NCI-H187 (cell line): ENCODE measurements at places on chromosomes 11 and 22.

DNA sequence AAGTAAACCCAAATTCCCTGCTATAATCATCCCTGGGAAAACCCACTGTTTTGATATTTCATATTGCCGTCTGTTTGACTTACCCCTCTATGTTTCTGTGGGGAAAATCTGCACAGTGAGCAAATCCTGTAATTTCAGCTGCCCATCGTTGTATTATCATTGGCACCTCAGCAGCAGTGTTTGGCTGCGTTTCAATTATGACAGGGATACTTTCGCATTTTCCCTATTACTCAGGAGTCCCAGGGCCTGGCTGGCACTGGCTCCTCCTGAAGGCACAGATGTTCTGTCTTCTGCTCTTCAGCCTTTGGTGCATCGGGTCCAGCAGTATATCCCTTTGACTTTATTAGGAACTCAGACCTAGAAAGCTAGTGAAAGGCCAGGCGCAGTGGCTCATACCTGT, 12.2 kb upstream of the MMP12 start:
- DNase-seq: no peak

DNA sequence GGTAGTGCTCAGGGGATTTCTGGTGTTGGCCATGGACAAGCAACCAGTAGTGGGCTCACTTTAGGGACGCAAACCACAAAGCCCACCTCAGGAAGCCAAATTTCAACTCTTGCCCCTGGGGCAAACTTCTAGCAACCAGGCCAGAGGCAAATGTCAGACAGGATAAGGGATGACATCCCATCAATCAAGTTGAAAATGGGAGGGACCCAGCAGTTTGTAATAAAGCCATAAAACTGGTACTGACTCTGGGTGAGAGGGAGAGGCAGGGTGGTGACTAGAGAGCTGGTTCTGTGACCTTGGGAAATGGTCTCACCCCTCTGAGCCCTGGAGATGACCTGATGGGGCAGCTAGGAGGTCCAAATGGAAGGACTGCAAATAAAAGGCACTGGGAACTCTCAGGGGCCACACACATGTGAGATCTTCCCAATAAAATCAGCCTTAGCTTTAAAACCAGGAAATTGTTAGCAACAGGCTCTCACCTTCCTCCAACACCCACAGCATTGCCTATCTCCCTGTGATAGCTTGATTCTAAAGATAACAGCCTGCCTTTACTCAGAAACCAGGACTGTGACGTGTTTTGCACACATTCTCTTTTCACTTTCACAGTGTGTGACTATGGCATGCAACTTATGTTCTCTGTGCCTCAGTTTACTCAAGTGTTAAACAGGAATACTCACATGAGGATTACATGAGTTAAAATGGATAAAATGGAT, 6.4 kb upstream of the TBC1D10A start:
- no peak for DNase-seq

DNA sequence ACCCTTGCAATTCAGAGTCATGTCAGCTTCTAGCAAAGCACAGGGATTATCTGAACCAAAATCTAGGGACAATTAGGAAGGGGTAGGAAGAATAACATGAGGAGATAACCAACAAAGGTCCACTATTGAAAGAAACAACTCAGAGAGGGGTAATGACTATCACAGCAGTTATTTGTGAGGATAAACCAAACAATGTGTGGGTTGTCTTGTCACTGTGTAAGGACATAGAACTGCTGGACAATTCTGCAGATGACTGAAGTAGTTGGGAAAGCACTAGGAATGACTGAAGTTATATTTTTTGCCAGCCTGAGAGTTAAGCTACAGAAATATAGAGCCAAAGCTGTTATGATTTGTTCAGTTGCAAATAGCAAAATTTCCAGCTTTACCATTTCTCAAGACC, 858.4 kb upstream of the CCDC90B start:
- no peak for DNase-seq

GRCh38 chr11:75891947-75892739, 77.1 kb downstream of the UVRAG start:
- no peak for DNase-seq

DNA sequence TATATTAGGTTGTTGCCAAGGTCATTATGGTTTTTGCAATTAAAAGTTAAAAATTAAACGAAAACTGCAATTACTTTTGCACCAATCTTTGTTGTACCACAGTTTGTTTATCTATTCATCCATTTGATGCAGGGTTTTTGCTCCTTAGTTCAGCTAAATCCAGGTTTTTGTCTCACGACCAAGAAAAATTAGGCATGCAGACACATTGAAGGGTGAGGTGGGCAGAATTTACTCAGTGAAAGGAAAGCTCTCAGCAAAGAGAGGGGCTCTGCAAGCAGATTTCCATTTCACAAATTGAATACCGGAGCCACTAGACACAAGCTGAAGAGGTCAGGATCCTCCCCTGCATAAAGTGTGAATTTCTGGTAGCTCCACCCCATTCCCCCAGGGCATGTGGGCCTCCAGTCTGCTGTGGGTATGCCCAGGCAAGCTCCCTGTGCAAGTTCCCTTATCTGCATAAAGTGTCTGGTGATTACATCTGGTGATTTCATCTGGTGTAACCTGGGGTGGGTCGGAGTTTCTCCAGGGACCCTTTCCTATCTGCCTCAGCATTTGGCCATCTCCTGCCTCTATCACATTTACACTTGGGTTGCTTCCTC, 33.3 kb downstream of the APOL6 start:
- DNase-seq: no peak
